ENCODE measurements at places on chromosomes 16 and 17. TPM values are rescaled to one million over a fixed set of nuclear protein-coding genes. Genes with fewer than 3 reads are reported as not detected.

Gene ZG16
- not detected for total RNA-seq

Gene SULT1A2
- total RNA-seq: 0.43 TPM

Gene SCNN1B
- not detected for total RNA-seq

Gene PRDM7
- not detected for total RNA-seq

Gene WNT9B
- total RNA-seq: not detected

Gene CCL17
- not detected for total RNA-seq

Gene EDC4
- total RNA-seq: 169 TPM

Data from CD8-positive, alpha-beta T cell (primary cell).